Colonic mucosa (tissue), 4 donors: ENCODE measurements at places on chromosomes 6 and 20.

- no peaks in the 10 kb centered on the region for H3K4me1 ChIP-seq
- H3K27me3 ChIP-seq: no peaks in the 10 kb centered on the region
- H3K27ac ChIP-seq: no peak overlapping the region
- DNase-seq: no peak
- no peak overlapping the region for H3K4me3 ChIP-seq
These were observed 205.3 kb upstream of the ASCC3 start for GRCh38 chr6:101086473-101086872.

DNA sequence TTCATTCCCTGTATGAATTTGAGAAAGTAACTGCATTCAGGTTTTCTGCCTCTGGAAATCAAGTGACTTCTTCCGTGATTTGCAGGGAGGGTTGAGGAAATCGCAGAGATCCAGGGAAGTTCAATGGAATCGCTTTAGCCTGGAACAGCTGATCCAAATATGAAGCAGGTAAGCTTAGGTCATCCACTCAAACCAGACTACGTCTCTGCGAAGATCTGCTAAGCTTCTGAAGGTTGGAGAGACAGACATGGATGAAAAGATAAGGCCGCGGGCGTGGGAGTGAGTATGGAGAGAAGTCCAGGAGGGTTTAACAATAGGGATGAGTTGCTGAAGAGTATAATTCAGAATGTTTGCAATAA lies 34.2 kb upstream of the BTN3A2 start:
- H3K27me3 ChIP-seq: peaks cover 35% of the 10 kb centered on the region
- peak overlapping the region; percentile 12 for H3K4me3 ChIP-seq
- DNase-seq: no peak
- no peaks in the 10 kb centered on the region for H3K36me3 ChIP-seq

DNA sequence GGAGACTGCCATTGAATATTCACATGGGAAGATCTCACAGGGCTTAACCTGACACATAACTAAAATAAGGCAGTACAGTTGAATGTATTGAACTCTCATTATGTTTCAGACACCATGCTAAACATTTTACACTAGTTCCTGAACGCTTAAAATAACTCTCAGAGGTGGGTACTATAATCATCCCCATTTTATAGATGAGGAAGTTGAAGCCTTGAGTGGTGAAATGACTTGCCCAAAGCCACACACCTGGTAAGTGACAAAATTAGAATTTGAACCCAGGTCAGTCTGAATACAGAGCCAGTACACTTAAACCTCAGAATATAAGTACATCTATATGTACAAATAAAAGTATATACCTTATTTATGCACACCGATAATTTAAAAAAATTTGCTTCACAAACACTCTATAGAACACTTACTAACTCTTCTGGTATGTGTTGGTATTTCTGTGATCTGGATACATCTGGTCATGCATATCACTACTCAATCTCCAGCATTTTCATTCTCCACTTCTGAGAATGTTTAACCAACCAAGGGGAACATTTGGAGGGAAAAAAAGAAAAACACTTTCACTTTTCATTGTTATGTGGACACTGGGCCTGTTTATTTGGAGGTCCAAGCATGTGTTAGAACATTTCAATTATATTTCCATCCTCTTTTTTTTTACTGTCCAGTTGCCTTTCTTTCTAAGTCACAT lies 4.6 kb upstream of the BICRAL start:
- no peaks in the 10 kb centered on the region for H3K27me3 ChIP-seq
- H3K27ac ChIP-seq: peak overlapping the region; percentile 71
- H3K36me3 ChIP-seq: no peaks in the 10 kb centered on the region
- DNase-seq: no peak

- no peaks in the 10 kb centered on the region for H3K36me3 ChIP-seq
- DNase-seq: no peak
- H3K27me3 ChIP-seq: no peaks in the 10 kb centered on the region
- H3K4me3 ChIP-seq: no peak overlapping the region
- H3K4me1 ChIP-seq: no peaks in the 10 kb centered on the region
These were observed 10.2 kb downstream of the DNPH1 start for GRCh38 chr6:43219119-43219518.
